ENCODE measurements at places on chromosomes 3 and 15. TPM values are rescaled to one million over a fixed set of nuclear protein-coding genes. Genes with fewer than 3 reads are reported as not detected.

DNA sequence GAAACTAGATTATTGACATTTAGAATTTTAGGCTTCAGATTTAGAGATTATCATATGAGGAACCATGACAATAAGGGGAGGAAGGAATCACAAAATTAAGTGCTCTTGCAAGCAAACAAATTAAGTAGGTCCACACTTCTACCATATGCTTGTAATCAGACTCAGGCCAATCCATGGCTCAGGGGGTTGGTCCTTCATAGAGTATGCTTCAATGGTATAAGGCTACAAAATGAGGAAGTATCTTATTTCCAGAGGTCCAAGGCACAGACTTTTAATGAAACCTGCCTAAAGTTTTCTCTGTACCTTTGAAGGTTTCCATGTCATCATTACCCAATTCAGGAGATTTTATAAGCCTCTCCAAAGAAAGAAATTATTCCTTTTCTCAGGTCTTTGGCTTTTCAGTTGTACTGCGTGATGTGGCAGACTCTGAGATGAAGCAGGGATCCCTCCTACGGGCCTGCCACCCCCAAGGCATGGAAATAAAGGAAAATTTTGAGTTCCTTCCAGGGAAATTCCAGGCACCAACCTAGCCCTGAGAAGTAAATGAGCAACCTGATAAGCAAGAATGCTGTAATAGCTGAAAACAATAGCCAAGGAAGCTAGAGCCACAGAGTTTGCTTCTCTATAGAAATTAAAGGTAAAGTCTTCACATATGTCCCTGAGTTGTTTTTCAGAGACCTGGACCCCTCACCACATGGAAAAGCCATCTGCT, 36.3 kb downstream of the SERPINI2 start:
- DNase-seq = no peak

- no peak for DNase-seq
These were observed 2.5 kb downstream of the THSD4 start for GRCh38 chr15:71117714-71118305.

DNA sequence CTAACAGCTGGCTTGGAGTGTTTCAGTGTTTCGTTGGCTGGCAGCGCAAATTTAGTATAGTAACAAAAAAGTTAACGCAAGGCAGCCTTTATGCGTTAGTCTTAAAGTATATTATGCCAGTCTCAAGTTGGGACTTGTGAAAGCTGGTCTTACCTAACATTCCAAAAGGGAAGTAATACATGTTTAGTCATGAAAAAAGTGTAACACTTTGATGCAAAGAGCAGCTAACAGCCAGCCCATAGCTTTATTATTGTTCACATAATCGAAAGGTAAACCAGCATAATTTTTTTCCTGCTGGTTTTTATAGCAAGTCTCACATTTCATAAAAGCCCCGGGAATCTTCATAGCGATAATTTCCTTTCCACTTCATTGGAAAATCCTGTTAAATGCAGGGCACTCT, 2.4 kb upstream of the GPR87 start:
- no peak for DNase-seq

Gene SLC9A9
- 2.9 TPM for total RNA-seq
